Cardiac fibroblast (primary cell): ENCODE measurements at places on chromosomes 1 and 21.

GRCh38 chr1:22120469-22120790 is 22.5 kb downstream of the WNT4 start:
- DNase-seq: no peak

DNA sequence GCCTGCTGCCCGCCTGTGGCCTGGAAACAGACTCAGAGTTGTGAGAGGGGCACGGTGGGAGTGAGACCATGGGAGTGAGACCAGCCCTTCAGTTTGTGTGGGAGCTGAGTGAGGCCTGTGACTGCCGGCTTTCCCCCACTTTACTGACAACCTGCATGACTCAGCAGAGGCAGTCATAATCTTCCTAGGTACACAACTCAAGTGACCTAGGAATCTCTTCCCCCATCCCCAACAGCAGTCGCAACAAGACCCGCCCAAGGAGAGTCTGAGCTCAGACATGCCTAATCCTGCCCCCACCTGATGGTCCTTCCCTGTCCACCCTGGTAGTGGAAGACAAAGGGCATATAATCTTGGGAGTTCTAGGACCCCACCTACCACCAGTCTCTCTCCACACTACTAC is 44.2 kb downstream of the KLHL20 start:
- DNase-seq: no peak

GRCh38 chr1:168966217-168966616 is 140.3 kb upstream of the ATP1B1 start:
- DNase-seq: no peak

DNA sequence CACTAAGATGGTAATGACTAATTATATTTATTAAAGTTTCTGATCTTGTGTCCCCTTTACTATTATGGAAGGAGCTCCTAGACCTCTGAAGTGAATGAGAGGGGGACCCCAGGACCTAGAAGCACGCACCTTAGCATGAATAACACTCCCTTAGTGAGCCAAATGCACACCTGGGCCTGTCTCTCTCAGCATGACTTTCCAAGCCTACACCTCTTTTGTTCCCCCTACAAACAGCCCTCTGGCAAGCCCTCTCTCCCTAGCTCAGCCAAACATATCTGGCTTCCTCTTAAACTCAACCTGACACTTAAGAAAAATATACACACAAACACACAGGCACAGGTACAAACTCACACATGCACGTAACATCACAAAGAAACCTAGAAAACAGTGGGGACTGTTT is 7.3 kb upstream of the CTH start:
- no peak for DNase-seq

GRCh38 chr1:173601588-173601987 is 1.3 kb downstream of the SLC9C2 start:
- DNase-seq: no peak

- peak; percentile 95 for DNase-seq
These were observed 50.5 kb upstream of the PPP2R5A start for GRCh38 chr1:212234431-212235395.

DNA sequence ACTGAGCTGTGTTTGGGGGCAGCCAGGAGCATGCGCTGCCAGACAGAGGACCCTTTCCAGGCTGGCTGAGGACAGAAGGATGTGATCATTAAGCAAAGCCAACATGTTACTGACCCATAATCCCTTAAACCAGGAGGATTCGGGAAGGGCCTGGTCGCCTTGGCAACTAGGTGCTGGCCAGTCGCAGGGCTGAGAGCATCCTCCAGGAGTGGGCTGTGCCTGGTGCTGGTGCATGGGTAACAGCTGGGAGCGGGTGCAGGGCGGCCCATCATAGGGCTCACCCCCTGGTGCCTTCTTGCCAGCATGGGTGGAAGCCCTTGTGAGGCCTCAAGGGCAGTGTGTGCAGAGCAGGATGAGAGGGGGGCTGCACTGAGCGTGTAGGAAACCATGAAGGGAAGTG is 17.2 kb downstream of the CDK18 start:
- no peak for DNase-seq

GRCh38 chr1:206022766-206023165 is 929 bp downstream of the CTSE start:
- no peak for DNase-seq

- DNase-seq: no peak
These were observed 9.5 kb upstream of the TBCE start for GRCh38 chr1:235357485-235358373.
